ENCODE measurements at places on chromosomes 11 and 22.

DNA sequence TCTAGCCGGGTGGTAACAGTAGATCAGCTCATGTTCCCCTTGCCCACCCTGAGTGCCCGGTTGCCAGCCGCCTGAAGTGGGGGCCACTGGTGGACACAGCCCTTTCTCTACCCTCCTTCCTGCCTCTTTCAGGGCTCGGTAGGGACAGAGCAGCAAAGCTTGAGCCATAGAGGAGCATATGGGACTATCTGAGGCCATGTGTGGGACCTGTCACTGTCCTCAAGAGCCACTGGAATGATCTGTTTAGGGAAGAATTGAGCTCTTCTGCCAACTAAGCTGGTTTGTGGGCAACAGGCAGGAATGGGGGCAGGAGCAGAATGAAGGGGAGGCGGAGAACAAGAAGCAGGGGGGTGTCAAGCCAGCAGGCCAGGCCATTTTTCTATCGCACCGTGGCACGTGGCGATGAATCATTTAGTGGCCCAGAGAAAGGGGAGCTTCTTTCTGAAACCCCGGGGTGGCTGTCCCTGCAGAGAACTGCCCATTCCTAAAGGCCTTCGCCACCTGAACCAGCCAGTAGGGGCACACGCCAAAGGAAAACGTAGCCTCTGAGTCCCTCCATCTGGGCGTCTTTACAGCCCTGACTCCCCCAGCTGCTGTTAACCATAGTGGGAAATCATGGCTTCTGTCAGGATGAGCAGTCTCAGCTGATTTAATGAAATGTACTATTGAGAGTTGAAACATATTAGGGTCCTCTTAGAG lies 8.8 kb downstream of the ASPHD2 start:
- no peak for DNase-seq

DNA sequence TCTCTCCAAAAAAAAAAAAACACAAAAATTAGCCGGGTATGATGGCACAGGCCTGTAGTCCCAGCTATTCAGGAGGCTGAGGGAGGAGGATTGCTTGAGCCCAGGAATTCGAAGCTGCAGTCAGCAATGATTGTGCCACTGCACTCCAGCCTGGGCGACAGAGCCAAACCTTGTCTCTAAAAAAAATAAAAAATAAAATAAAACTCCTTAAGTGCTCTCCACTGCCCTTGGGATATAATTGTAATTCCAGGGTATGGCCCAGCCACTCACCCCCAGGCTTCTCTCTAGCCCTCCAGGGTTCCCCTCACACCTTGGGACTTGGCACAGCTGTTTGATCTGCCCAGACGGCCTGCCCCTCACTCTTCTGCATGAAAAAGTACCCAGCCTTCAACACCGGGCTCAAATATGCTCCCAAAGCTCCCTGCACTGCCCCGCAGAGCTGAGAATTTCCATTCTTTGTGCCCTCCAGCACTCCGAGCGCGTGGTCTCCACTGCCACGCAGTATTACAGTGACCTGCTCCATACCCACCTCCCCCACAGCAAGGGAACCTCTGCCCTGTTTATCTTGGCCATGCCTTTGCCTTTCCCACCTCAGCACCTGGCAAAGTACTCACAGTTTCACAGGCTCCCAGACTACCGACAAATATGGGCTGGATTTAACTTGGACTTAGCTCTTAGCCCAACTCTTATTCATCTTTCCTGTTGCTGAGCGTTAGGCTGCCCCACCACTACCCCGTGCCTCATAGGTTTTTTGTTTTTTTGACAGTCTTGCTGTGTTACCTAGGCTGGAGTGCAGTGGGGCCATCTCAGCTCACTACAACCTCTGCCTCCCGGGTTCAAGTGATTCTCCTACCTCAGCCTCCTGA lies 7.6 kb upstream of the FTH1 start:
- DNase-seq, result no peak

DNA sequence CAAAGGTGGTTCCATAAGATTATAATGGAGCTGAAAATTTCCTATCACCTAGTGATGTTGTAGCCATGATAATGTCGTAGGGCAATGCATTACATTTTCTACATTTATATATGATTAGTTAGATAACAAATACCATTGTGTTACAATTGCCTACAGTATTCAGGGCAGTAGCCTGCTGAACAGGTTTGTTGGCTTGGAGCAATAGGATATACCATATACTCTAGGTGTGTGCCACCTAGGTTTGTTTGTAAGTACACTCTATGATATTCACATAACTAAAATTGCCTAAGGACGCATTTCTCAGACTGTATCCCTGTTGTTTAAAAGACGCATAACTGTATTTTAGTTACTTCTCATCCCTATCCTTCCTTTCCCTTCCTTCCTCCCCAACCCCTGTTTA lies 13.6 kb downstream of the PLEKHB1 start:
- DNase-seq, result no peak

- DNase-seq, result no peak
Measured at GRCh38 chr11:33402066-33402465, 144.9 kb downstream of the HIPK3 start.

DNA sequence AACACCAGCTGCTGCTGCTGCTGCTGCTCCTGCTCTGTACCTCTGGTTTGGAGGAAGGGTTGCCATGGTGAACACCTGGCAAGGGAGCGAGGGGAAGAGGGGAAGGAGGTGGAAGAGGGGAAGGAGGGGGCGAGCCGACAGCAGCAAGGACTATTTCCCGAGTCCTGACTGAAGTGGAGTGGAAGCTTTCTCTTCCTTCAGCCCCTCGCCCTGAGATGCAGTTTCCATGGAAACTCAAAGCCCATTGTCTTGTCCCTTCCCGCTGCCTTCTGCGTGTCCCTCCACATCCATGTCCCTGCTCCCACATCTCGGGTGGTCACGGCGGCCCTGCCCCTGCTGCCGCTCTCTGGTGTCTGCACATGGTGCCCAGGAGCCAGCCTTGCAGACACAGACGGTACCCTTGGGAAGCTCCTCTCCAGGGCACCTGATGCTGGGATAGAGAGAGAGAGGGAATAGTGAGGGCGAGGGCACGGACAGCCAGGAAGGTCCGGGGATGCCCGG lies 28.6 kb downstream of the FAM83F start:
- DNase-seq, result no peak

GRCh38 chr11:17352950-17353820 lies 1.6 kb downstream of the NCR3LG1 start:
- DNase-seq, result peak; percentile 38

GRCh38 chr11:85281550-85281949 lies 345.6 kb downstream of the DLG2 start:
- DNase-seq, result no peak

GRCh38 chr11:27770576-27770975 lies 70.3 kb upstream of the BDNF start:
- DNase-seq, result no peak

DNA sequence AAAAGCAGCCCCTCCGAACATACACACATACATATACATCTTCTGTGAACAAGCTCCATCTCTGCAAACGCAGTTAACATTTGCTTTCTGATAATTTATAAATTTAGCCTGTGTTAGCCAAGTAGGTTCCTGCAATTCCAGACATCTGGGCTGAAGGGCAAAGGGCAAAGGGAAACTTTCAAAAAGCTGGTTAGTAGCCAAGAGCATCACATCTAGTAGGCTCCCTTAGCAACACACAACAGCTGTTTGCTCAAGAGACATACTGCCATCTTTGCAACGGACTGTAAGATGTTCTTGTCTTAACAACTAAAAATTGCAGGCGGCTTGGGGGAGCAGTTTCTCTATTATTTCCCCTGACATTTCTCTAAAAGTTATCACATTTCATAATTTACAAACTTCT lies 134.9 kb downstream of the RBFOX2 start:
- no peak for DNase-seq

DNA sequence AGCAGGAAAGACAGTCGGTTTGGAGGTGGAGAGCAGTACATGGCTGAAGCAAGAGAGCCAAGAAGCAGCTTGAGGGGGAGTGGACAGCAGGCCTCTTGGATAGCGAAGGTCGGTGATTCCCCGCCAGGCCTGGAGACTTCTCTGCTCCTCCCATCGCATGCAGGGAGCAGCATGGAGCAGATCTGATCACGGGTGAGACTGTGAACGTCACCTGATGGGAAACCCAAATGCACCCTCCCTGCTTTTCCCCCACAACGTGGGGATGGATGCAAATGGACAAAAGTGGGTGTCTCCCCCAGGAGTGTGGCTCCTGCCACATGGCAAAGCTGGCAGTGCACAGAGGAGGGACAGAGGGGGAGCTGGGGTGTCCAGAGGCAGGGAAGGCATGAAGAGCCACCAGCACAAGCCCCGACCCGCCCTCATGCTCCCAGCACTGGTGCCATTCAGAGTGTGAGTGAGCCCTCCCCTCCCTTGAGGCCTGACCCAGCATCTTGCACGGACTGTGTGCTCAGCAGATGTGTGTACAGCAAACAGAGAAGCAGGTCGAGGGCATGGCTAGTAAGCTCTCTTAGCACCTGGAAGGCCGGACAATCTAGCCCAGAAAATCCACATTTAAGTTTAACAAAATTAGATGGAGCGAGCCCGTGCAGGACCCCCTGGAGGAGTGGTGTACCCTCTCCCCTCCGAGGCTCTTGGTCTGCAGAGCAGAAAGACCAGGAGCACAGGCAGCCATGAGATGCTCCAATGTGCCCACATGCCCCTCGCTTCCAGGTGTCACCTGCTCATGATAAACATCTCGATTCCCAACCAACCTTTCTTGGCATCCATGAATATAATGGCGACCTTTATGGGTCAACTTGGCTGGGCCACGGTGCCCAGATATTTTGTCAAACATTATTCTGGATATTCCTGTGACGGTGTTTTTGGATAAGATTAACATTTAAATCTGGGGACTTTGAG lies 661.7 kb downstream of the TBC1D22A start:
- DNase-seq, result no peak

DNA sequence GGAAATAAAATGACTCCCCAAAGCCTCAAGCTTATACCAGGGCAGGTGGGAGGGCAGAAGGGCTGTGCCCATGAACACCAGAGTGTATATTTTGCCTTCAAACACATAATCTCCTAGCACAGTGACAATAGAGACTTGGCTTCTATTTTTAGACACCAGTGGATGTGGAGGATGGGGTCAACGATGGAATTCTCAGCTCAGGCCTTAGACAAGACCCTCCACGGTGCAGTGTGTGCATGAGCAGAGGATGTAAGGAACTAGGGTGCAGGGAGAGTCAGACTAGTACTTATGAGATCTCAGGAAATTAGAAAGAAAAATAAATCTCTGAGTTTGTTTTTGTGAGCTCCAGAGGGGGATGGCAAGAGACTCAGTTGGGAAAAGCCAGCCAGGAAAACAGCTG lies 113.6 kb upstream of the CADM1 start:
- DNase-seq, result no peak

DNA sequence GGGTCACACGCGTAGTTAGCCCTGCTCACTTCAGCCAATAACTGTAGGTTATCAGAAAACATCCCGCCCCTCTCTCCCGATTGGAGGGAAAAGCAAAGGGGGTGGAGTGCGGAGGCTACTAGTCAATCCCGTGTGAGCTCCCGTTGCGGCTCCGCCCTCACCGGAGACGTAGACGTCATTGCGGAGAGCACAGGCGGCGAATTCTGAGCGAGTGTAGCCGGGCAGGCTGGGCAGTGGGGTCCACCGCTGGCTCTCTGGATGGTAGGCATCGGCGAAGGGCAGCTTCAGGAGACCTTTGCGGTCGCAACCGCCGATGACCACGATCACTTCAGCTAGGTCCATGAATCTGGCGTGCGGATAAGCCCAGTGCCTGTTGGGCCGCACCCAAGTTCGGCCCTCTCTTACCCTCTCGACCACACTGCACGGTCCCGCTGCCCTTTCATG lies 4.7 kb downstream of the KLHL35 start:
- DNase-seq, result peak; percentile 78

DNA sequence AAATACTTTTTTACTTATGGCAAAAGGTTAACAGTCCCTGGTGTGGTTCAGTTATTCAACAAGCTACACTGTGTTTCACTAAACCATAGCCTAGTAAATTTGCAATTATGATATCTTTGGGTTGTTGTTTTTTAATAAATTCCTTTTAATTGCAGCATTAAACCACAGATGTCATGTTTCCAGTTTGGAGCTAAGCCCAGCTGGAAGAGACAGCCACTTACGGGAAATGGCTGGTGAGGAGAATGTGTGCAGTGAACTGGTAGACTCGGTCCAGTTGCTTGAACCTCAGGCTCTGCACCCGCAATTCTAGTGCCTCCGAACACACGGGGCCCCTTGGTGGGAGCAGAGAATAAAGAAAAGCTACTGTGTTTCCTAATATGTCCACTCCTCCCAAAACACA lies 70.8 kb downstream of the WNT11 start:
- DNase-seq, result no peak

- no peak for DNase-seq
Measured at GRCh38 chr11:69059429-69059828, 10.7 kb downstream of the TPCN2 start.

DNA sequence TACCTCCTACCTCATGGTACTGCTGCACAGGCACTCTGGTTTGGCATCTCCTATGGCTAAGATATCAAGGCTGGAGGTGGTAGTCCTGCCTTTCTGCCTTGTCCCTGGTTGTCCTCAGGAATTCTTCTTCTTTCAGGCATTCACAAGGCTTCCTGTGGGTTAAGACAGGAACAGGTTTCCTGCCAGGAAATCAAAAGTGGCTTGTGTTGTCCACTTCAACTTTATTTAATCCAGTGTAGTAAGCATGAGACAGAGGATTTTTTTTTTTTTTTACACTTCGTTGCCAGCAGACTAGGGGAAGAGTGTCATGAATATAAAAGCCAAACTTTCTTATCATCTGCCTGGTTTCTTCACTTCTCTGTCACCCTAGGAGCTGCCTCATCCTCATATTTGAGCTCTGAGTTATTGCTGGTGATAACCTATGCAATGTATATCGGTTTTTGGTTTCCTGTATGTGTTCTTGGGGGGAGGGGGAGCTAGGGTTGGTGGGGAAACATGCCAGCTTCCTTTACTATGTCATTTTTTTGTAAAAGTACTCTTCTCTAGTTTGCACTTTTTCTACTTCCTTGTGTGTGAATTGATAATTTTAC lies 50.2 kb downstream of the XKR3 start:
- no peak for DNase-seq

DNA sequence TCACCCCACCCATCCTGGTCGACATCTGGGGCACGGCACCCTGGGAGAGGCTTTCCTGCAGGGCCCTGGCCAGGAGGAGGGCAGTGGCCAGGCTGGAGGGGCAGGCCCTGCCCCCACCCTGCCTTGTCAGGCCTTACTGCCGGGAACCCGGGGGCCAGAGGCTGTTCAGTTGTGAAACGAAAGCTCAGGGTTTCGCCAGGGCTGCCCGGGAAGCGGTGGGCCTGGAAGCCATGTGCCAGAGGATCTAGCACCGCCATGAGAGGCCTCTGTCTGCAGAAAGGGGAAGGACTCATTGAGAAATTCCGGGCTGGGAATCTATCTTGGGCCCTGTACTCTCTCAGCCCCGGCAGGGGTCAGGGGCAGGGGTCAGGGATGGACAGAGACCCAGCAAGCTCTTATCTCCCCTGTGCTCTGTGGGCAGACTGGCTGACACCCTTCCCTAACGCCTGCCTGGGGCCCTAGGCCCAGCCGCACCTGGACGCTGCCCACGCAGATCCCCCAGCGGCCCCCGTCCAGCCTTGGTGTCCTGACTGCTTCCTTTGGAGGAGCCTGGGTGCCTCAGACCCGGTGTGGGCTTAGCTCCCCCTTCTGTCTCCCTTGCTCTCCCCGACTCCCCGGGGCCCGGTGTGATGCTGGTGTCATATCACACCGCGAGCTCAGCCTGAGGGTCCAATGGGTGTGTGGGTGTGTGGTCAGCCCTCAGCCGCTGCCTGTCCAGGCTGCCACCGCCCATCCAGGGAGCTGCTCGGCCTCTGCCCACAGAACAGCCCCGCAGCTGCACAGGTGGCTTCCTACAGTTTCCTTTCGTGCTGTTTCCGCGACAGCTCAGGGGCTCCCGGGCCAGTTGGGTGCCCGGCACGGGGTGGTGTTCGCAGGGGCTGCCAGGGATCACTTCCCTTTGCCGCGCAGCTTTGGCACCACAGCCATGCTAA lies 6.5 kb downstream of the PIM3 start:
- DNase-seq, result peak; percentile 30

Data from CD4-positive, alpha-beta T cell treated with Interleukin-1 beta for 1 hour (primary cell).